ENCODE measurements at places on chromosomes 3 and 15. TPM values are rescaled to one million over a fixed set of nuclear protein-coding genes. Genes with fewer than 3 reads are reported as not detected.

USF3 gene
- polyA plus RNA-seq = 6.5 TPM

DLL4 gene
- polyA plus RNA-seq = 4.8 TPM

CHCHD6 gene
- polyA plus RNA-seq = 9.1 TPM

GOLGA6B gene
- not detected for polyA plus RNA-seq

DCLK3 gene
- polyA plus RNA-seq = 0.07 TPM

LRCH3 gene
- 9.7 TPM for polyA plus RNA-seq

DNA sequence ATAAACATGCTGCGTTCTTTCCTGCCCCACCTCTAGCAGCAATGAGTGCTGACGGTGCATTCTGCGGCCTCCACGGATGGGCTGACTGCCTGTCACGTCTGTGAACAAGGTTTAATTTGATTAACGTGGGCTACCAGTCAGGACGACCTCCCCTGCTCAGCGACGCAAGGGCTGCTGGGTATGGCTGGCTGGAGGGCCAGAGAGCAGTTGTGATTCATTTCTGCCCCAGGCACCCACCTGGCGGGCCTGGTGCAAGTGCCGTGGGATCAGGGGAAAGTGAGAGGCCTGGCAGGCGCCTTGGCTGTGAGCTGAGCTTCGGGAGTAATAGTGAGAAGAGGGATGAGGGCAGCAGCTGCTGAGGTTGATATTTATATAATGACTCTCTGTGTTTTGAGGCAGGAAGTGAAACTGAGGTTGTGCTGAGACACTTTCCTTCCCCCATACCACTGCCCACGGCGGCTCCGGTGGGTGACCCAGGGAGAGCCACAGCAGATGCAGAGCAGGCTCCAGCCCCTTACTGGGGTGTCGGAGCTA, 190.4 kb upstream of the BCL6 start:
- no peak for DNase-seq

DNA sequence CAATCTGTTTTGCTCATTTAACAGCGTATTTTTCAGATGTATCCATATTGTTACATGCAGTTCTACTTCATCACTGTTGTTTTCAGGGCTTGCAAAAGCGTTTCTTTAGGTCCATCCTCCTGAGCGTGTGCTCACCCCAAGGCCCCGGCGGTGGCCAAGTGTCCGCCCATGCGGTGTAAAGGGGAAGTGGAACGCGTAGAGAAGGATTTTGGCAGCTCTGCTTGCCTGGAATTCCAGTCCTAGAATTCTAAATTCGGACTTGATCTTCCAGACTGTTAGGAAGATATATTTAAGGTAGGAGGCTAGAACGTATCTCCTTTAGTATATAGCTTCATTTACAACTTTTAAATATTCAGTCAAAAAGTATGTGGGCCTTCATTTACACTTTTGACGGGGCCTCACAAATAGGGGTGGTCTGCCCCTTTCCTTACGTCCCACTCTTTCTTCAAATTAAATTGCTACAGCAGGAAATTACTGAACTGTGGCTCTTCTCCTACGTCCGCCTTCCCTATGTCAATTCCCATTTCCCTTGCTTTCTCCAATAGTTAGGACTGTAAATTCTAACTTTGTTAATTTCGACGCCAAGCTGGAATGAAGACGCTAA, 609 bp upstream of the TBC1D23 start:
- peak; percentile 32 for DNase-seq

DNA sequence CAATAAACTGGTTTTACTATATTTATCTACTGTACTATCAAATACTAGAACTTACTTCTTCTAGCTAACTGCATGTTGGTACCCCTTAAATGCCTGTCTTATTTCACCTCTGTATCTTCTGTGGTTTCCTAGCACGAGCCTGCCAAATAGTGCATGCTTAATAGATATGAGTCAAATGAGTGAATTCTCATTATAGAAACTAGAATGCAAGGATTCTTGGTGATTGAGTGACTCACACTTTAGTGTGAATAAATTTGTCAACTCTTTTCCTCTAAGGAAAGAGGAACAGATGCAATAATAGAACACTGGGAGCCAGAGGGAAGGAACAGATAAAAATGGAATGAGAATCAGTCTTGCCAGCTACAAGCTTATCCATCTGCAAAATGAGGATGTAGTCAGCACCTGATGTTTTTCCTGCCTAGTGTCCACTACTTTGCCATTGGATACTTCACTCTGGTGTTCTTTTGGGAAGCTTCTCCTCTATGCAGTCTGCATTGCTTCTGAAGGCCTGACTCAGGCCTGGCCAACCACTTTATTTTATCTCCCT, 189.1 kb upstream of the CADPS start:
- DNase-seq = no peak
